Suppressor macrophage (primary cell): ENCODE measurements at places on chromosomes 6 and 20.

- peak; percentile 62 for DNase-seq
Observed at GRCh38 chr6:40912158-40912946, 126.7 kb downstream of the UNC5CL start.

- peak; percentile 14 for DNase-seq
Observed at GRCh38 chr6:73236144-73236750, 11.0 kb upstream of the KHDC1L start.

DNA sequence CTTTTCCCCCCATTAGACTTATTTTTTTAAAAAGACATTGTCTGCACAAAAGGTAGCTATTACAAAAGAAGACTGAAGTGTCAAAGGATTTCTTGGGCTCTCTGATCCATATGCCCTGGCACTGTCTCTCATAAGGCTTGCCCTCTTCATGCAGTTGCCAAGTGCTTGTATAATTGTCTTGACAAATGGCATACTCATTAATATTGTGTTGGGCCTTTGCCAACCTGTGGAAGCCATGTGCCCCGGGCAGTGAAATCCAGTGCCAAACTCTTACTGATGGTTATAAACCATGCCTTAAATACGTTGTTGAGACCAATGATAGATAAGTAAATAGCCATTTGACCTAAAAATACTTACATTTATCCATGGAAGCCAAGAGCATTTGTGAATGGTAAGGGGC lies 98.1 kb downstream of the FARS2 start:
- DNase-seq: no peak

GRCh38 chr20:63940071-63940471 lies 16.1 kb downstream of the UCKL1 start:
- no peak for DNase-seq

GRCh38 chr20:61684583-61685235 lies 381.0 kb downstream of the TAF4 start:
- DNase-seq: no peak

DNA sequence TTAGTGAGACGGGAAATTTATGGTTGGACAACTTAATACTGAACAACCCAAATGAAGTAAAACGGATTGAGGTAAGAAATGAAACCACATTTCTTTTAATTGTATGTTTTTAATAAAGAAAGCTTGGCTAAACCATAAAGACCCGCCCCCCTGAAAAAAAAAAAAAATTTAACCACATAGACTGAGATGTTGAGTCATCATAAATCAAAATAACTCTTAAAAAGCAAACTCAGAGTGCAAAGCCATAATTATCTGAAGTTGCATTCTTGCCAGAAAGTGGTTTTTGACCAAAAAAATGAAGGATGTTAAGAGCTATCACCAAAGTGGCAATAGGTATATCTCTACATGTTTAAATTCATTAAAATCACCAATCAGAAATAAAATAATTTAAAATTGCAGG lies 101.8 kb upstream of the COL21A1 start:
- no peak for DNase-seq

- DNase-seq: no peak
Observed at GRCh38 chr6:114042267-114043016, 71.5 kb upstream of the HDAC2 start.

DNA sequence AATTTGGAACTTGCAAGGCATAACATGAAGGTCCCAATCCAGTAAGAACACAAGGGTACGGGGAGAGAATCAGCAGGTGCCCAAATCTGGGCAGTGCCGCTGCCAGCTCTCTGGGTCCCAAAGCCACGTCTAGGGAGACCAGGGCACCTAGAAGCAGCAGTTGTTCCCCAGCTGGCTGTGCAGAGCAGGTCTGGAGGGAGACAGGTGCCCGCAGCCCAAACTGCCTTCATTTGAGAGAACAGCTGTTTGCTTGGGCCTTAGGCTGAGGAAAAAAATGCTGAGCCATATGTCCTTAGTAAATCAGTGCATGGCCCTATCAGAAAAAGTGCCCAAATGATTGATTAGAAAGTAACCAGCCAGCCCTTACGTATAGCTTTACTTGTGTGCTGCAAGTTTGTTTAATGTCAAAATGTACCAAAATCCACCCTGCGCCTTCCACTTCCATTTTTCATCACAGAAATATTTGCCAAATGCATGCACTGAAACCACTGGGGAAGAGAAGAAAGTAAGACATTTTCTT lies 9.1 kb upstream of the PRELID3B start:
- no peak for DNase-seq

DNA sequence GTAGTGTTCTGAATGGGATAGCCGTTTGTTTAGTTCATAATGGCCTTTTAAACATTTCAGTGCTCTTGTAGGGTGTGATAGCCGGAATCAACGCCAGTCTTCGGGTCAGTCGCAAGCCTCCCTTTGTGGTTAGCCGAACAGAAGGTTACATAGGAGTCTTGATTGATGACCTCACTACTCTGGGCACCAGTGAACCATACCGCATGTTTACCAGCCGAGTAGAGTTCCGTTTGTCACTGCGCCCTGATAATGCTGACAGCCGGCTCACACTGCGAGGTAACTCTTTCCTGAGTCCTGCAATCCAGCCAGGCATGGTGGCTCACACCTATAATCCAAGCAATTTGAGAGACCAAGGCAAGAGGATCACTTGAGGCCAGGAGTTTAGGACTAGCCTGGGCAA lies 20.4 kb downstream of the MTO1 start:
- no peak for DNase-seq
